Nephron progenitor cell (in vitro differentiated cells): ENCODE measurements at places on chromosomes 1 and 21.
A peak's percentile ranks its signal among the peaks of the same experiment; 100 is the strongest.

DNA sequence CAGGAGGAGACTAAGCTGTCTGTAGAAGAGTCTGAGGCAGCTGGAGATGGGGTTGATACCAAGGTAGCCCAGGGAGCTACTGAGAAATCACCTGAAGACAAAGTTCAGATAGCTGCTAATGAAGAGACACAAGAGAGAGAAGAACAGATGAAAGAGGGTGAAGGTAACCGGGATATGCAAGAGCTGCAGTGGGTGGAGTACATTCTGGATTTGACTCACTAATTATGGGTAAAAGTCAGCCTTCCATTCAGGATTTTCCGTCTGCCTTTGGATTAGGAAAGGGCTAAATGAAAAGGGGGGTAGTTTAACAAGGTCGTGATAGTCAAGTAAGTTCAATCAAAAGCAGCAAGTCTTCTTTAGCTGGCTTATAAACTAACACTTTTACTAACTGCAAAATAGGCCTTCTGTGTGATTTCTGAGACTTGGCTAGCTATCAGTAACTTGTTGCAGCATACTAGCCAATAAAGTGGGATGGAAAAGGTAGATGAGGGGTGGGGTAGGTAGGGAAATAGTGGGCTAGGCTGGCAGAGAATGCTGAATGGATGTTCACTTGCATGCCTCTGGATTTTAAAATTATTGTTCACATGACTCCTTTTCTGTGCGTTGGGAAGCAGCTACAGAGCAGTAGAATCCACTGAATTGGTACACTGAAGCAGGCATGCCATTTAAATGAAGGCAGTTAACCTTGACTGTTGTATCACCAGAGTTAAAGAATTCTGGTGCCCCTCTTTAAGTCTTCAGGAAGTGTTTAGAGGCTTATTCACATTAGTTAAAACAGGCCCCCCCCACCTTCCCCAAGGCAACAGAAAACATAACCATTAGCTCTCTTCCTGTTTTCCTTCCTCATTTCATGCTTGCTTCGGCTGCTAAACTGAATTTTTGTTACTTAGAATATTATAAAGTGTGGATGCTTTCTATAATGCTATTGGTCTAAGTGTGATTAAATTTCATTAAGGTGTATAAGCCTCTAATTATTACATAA lies 15.4 kb downstream of the CCDC17 start:
- DNase-seq: no peak

- DNase-seq: no peak
Observed at GRCh38 chr1:18230840-18231239, 123.2 kb downstream of the IGSF21 start.

DNA sequence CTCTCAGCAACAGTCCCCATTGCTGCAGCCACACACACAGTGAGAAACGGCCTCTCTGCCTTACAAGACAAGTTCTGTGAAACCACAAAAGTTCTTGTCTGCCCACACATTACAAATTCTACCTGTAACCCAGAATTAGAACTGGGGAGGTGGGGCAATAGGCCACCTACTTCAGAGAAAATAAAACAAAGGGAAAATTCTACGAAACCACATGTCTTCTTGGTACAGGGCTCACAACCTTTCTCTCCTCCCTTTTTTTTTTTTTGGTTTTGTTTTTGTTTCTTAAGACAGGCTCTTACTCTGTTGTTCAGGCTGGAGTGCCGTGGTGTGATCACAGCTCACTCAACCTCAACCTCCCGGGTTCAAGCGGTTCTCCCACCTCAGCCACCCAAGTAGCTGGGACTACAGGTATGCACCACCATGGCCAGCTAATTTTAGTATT lies 30.2 kb downstream of the LPAR3 start:
- no peak for DNase-seq

- DNase-seq: peak; percentile 56
Observed at GRCh38 chr1:221335161-221336101, 406.5 kb downstream of the DUSP10 start.

- no peak for DNase-seq
Observed at GRCh38 chr21:42518215-42518614, 4.6 kb downstream of the SLC37A1 start.

- DNase-seq: no peak
Observed at GRCh38 chr1:221716713-221717484, 25.0 kb downstream of the DUSP10 start.

DNA sequence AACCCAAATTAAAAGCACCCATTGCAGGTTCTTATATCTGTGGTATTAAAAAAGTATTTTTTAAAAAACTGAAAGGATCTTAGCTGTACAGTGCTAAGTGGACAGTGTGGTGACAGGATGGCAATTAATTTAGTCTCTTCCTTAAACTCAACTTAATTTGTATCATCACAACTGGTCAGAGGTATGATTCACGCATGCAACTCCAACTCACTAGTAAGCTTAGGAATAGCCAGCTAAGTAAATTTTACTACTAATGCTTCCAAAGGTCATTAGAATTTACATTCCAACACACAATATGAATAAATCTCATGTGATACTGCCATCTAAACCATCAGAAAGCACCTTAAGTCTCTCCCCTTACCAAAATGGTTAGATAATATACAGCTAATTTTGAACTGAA lies 35.4 kb downstream of the ENAH start:
- DNase-seq: no peak

GRCh38 chr21:43021191-43021590 lies 46.8 kb downstream of the PKNOX1 start:
- DNase-seq: no peak
